IMR-90 (cell line): ENCODE measurements at places on chromosomes 13 and 19.

- no peak for DNase-seq
Measured at GRCh38 chr13:106212386-106213010, 323.0 kb downstream of the EFNB2 start.

GRCh38 chr19:15642807-15643206 lies 2.1 kb downstream of the CYP4F3 start:
- no peak for DNase-seq

DNA sequence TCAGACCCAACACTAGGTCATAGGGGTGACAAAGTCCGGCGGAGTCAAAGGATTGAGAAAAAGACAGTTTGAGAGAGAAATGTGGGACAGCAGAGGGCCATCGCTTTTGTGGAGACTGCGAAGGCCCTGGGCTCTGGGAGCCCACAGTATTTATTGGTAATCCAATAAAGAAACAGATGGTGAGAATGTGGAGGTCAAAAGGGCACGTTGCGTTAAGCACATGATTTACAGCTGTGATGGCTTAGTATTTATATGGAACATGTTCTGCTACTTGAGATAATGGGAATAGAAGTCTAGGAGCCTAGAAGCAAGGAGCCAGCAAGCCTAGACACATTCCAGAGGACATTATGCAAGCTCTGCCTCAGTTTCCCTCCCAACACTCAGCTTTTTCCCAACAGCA lies 2521.1 kb downstream of the PCDH9 start:
- no peak for DNase-seq

- peak; percentile 64 for DNase-seq
Measured at GRCh38 chr13:95624020-95624419, 20.5 kb downstream of the DZIP1 start.

DNA sequence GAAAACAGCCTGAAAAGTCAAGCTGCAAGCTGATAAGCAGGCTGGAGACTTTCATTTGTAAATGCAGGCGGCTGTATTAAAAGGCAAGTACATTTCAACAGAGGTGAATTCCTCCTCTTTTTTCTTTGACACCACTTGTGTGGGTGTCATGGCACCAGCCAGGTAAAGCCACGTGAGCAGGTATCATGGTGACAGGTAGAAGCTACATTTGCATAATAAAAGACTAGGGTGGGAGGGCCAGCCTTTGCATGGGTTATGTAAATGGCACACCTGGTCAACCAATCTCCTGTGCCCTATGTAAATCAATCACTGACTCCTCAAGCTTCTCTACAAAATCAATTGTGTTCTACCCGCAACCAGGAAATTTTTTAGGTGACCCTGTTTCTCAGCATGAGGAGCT lies 68.2 kb downstream of the ZNF100 start:
- DNase-seq, result no peak

DNA sequence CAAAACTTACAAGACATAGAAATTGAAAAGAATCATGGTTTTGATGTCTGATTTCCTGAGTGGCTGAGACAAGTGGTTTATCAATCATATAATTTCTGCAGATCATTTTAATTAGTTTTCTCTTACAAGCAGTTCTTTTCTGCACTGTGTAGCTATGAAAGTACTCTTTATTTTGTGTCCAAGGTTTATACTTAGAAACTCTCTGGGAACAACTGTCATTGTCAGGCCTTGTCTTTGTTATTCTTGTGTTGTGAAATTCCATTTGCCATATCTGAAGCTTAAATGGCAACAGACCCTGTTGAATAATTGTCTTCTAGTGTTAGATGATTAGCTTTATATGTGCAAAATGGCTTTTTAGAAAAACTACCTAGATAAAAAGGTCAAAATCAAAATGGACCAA lies 312.1 kb downstream of the FGF14 start:
- DNase-seq, result no peak

DNA sequence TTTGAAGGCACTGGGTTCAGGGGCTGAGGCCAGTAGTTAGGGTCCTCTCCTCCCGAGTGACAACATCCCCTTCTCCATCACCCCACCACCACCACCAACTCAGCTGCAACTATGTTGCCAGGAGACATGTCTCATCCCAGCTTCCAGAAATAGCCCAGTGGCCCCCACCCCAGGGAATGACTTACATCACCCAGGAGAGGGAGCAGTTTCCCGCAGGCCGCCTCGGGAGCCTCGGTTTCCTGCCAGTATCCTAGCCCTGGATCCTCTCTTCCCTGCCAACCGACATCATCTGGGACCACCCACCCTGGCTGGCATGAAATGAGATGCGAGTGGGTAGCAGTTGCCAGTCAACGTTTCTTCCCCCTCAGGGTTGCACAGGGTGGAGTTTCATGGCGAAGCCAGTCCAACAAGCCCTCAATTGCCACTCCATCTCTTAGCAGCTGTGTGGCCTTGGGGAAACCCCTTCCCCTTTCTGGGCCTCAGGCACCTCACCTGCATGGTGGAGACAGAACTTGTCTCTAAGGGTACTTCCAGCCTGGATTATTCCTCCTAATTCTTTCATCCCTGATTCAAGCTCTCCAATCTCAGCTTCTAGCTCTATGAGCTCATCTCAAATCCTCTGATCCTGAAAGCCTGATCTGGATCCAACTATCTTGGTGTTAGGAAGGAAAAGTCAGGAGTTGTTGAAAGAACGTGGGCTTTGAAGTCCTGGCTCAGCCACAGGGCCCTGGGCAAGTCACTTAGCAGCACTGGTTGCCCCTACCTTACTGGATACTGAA lies 3.9 kb upstream of the GSK3A start:
- peak; percentile 83 for DNase-seq

DNA sequence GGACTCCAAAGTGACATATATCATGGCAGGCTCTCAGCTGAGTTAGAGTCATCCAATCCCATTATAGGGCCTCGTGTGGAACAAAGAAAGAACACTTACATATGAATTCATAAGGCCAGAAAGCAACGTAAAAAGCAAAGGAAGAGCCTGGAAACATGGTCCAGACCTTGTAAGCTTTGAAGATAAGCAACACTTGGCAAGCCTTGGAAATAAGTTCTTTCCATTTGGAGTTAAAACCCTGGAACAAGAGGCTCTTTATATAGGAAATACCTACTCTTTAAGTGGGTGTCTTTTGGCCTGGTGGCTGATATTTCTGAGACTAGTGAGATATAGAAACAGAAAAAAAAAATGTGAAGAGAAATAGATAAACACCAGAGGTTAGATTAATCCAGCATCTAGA lies 49.4 kb downstream of the ZAR1L start:
- no peak for DNase-seq

- peak; percentile 73 for DNase-seq
Measured at GRCh38 chr19:17049711-17050280, 23.2 kb upstream of the CPAMD8 start.

GRCh38 chr13:46961719-46962118 lies 64.9 kb upstream of the HTR2A start:
- DNase-seq, result peak; percentile 89

DNA sequence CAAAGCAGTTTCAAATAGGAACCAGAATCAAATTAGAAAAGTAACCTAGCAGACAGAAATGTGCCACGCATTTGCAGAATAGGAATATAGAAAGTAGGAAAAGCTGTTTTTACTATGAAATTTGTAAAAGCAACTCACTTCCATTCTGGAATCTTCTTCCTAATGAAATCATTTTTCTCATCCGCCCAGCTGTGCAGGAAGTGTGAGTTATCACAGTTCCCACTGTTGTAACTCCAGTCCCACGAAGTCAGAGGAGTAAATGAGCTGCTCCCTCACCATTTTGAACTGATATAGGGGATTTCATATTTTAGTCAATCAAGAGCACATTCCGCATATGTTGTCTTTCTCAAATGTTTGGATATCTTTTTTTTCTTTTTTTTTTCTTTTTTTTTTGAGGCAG lies 230.8 kb downstream of the TBC1D4 start:
- DNase-seq, result no peak

DNA sequence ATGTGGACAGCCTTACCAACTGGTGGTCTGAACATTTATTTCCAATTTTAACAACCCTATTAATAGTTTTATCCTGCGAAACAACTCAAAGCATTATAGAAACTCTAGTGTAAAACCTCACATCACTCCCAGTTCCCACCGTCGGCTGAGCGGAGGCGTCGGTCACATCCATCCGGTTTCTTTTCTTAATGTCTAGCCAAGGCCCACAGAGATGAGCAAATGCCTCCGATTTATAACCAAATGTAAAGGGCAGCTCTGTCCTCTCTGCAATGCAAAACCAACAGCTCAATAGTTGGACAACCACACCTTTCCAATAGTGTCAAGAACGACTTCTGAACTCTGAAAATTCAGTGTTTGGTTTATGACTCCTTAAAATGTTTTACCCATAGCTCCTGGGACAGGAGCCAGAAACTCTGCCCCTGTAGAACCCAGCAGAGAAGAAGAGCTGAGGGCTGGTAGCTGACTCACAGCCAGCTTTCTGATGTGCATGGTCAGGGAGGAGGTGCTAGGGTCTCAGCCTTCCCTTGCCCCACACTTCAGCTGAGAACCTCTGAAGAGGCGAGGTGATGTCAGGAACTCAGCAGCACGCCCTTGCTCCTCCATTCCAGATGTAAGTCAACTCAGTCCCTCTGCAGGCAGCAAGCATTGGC lies 90.2 kb upstream of the UQCRFS1 start:
- DNase-seq, result no peak

- DNase-seq, result no peak
Measured at GRCh38 chr19:55697698-55698097, 22.7 kb downstream of the EPN1 start.

- DNase-seq, result no peak
Measured at GRCh38 chr19:46239193-46240024, 9.9 kb downstream of the IGFL1 start.

DNA sequence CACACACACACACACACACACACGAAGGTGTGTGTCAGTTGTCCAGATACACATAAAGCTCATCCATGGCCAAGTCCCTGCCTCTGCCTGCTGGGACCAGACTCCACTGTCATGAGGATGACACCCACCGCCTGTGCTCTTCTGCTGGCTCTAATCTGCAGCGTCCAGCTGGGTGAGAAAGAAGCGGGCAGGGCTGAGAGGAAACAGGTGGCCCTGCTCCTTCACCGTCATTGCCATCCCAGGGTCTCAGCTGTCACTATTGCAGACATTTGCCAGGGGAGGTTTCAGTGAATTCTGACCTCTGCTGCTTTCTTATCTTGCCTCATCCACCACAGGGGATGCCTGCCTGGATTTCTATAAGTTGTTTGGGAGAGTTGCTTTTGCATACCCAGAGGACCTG lies 31.4 kb downstream of the SCGB2B2 start:
- DNase-seq, result no peak

DNA sequence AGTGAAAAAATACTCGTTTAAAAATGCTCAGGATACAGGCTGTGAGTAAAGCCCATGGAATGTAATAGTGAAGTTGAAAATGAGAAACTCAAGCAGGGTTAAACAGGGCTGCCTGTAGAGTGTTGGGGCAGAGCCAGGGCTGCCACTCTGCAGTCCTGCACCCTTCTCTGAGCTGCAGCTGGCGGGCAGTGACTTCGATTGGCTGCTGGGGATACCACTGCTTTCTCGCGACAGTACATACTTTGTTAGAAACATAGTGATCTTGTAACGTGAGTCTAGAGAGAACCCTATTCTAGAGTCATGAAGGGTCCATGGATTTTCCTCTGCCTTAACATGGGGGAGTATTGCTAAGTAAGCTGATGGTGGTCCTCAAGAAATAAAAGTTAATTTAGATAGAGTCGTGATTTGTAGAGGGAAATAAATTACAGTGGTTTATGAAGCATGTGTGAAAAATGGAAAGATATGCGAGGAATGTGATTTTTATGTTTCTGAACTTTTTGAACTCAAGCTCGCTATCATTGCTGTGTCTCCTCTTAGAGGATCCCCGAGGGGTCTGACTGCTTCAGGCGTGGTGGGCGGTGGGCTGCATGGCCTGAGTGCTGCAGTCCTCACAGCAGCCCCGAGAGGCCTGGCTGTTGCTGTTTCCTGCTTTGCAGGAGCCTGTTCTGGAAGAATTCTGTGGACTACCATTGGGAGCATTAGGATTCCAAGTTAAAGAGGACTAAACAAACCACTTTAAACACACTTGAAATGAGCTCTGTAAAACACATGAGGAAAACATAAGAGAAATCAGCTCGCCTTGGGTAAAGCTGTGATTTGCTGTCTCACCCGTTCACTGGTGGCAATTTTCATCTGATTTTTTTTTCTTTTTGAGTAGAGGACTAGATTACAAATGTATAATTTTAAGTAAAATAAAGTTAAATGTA lies 95.7 kb downstream of the ARHGEF7 start:
- peak; percentile 91 for DNase-seq
